ENCODE measurements at places on chromosomes 16 and 17.

GRCh38 chr16:4270595-4270994, 2.2 kb downstream of the TFAP4 start:
- no peak for DNase-seq

DNA sequence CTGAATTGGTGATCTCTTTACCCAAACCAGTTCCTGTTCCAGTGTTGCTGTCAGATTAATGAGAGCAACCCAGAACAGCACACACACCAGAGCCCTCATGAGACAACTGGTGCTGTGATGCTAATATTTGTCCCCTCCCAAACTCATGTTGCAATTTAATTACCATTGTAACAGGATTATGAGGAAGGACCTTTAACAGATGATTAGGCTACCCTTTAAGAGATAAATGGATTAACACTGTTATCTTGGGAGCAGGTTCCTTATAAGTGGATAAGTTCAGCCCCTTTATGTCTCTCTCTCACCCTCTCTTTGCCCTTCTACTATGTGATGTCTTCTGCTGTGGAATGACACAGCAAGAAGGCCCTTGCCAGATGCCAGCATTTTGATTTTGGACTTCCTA, 1.1 kb upstream of the CCDC182 start:
- no peak for DNase-seq

DNA sequence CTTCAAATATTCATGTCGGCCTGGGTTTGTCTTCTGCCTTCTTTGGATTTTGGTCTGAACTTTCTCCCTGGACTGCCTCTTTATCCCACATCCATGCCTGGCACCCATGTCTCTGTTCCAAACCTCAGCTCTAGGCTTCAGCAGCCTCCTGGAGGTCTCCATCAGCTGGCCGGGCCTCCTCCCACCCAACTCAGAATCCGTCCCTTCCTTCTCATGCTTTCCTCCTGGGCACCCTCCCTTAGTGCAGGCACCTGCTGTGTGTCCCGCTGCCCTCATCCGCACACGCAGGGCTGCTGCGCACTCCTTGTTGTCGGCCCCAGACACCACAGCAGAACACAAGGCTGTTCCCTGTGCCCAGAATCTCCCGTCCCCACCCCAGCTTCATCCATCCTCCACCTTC, 14.0 kb downstream of the LDHD start:
- DNase-seq: no peak

GRCh38 chr16:82955741-82956348, 329.1 kb downstream of the CDH13 start:
- DNase-seq: no peak

- no peak for DNase-seq
These were observed 16.6 kb upstream of the PDXDC1 start for GRCh38 chr16:14958323-14958600.

DNA sequence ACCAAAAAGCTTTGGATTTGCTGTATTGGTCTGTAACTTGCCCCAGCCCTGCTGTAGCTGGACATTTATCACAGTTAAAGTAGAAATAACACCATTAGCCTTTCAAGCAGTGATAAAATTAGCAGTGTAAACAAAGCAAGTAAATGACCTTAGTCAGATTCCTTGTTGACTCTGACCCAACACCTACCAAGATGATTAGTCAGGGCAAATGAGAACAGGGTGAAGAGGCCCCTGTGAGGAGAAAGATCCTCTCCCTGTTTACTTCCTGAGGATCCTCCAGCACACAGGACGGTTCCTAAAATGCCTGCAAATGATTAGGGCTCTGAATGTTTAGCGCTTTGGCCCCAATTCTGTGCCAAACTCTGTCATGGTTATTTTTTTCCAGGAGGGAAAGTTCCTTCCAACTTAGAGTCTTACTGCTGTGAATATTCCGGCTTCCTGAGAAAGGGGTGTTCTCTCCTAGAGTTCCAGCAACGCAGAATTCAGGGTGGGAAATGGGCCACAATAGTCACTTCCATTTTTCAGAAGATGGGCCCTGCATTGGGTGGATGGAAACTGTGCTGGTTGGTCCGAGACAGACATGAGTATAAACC, 259.0 kb upstream of the MYOCD start:
- DNase-seq: no peak

Measured in eye (tissue), 1 donor.